Right lung (tissue), 10 donors: ENCODE measurements at places on chromosomes 6 and 20. TPM values are rescaled to one million over a fixed set of nuclear protein-coding genes. Genes with fewer than 3 reads are reported as not detected.

Gene GPR63
- polyA plus RNA-seq, result 3.1 TPM

Gene SAMD3
- polyA plus RNA-seq, result 1.4 TPM

Gene MLN
- not detected for polyA plus RNA-seq

Gene PSORS1C2
- not detected for polyA plus RNA-seq

Gene HCRTR2
- not detected for polyA plus RNA-seq

Gene KHDRBS2
- polyA plus RNA-seq, result 11.1 TPM

Gene PACSIN1
- 0.31 TPM for polyA plus RNA-seq

Gene BNIP5
- not detected for polyA plus RNA-seq

Gene PLTP
- 44.1 TPM for polyA plus RNA-seq

- DNase-seq, result no peak
Observed at GRCh38 chr6:39903656-39904055, 30.6 kb downstream of the MOCS1 start.

DNA sequence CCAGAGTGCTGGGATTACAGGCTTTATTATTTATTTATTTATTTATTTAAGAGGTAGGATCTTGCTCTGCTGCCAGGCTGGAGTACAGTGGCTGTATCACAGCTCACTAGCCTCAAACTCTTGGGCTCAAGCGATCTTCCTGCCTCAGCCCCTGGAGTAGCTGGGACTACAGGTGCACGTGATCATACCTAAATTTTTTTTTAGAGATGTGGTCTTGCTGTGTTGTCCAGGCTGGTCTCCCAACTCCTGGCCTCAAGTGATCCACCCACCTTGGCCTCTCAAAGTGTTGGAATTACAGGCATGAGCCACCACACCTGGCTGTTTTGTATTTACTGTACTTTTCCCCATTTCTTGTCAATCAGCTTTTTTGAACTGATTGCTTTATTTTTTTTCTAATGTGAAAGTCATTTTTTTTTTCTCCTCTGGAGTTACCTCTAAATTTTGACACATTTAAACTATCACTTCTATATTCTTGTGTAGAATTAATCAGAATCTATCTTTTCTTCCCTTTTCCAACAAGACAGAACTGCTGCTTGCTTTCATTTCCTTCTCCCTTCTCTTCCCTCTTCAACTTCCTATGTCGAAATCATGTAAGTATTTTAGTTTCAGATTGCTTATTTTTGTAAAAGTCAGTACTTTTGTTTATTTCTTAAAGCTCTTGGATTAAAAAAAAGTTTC lies 12.0 kb downstream of the PANK2 start:
- DNase-seq, result no peak

GRCh38 chr20:61965606-61966491 lies 99.8 kb downstream of the TAF4 start:
- DNase-seq, result no peak

DNA sequence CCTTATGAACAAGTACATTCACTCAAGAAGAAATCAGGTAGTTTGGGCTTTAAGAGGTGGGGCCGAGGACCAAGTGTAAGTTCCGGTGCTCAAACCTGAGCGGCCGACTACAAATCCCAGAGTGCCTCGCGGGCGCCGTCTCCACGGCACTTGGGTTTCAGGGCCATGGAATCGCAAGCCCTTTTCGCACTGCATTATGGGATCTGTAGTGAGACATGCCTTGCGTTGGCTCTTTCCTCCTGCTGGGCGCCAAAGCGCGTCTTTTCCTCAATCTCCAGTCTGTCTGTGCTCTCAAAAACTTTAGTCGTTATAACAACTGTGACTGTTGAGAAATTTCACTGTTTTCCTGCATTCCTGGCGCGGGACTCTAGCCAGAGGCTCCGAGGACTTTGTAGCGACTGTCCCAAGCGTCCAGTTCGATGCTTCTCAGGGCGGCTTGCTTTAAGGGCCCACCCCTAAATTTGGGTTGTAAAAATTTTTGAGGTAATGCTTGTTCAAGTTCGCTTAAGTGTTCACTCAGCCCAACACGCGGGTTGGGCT lies 408 bp upstream of the FBXO9 start:
- DNase-seq, result peak; percentile 96

DNA sequence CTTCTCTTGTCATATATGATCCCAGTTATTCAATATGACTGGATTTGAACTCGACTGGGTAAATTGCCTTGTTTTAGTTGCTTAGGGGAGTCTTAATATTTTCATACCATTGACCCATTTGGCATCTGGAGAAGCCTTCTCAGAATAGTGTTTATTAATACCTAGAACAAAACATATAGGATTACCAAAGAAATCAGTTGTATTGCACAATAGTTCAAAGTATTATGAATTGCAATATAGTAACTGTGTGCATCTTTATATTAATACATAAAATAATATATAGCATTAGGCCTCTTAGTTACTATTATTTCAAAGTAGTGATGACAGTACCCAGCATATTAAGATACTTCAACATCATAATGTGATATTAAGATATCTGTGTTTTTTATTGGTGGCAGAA lies 177.8 kb downstream of the PLCB4 start:
- DNase-seq, result no peak

- DNase-seq, result no peak
Observed at GRCh38 chr6:42084889-42085288, 34.6 kb downstream of the TAF8 start.

GRCh38 chr6:139753198-139753861 lies 378.9 kb upstream of the CITED2 start:
- no peak for DNase-seq

- no peak for DNase-seq
Observed at GRCh38 chr6:15364401-15365037, 118.7 kb downstream of the JARID2 start.

GRCh38 chr20:38034961-38035360 lies 1.4 kb downstream of the RPRD1B start:
- no peak for DNase-seq

- no peak for DNase-seq
Observed at GRCh38 chr20:49833483-49833882, 20.9 kb downstream of the SLC9A8 start.

DNA sequence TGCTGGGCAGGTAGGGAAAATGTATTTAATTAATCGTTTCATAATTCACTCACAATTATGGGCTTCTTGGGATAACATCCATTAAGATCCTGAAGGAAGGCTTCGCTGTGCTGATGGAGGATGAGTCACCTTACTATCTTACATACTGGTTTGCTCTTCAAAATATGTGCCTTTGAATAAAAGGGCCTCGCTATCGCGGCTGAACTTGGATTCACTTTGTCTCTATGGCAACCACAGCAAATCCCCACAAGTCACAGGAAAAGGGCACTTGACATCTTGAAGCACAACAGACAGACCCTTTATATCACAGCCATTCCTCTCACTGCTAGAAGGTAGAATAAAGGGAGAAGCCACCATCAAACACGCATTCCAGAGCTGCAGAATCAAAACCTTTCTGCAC lies 141.3 kb upstream of the MYLIP start:
- DNase-seq, result no peak

DNA sequence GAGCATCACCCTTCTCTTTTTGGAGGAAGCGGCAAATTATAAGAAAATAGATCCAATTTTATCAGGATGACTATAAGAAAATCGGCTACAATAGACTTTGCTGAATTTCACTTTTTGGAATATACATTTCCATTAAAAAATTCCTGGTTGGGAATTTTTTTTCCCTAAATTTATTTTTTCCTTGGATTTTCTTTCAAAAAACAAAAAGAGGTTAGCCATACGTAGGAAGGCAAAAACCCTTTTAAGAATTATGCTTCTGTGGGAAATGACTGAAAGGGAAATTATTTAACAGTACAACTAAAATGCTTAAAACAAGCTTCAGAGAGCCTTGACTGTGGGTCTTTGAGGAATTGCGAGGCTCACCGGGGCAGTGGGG lies 86.9 kb downstream of the SLC22A23 start:
- no peak for DNase-seq

DNA sequence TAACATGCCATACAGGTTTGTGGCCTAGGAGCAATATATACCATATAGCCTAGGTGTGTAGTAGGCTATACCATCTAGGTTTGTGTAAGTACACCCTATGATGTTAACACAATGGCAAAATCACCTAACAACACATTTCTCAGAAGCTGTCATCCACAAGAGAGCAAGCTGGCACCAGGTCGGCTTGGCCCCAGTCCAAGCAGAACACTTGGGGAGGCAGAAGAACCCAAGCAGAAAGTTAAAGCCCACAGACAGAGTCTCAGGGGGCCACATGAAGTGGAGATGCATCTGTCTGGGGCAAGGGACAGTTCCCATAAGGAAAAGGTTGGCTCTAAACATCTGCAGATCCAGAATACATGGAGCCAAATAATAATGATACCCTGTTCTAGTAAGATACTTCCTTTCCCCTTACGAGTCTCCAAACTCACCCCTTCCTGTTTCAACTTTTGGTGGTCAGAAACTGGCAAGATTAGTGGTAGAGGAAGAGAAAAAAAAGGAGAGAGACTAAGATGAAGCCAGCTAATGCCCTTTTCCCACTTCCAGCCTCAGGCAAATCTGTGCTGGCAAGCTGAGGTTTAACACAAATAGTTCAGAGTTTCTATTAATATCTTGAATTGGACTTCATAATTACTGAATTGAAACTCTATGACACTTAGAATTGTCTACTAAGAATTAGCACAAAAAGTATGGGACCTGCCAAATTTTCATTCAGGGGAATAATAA lies 29.5 kb downstream of the TCF21 start:
- DNase-seq, result no peak

DNA sequence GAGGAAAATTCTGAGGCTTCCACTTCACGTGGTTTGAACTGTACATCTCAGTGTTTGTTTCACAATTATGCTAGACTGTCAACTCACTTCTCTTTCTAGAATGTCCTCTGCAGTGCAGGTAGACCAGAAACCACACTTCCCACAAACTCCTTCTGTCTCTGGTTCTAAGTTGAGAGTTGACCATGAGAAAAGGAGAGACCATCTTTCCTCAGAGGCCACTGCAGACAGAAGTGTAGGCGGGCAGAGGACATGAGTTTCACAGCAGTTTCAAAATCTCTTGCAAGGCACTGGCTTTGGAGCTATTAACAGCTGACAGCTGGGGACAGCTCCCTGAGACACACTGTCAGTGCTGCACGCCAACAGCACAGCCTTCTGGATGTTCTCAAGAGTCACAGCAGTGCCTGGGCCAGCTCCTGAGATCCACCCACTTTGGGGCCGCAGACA lies 55.4 kb upstream of the MOXD1 start:
- peak; percentile 46 for DNase-seq

DNA sequence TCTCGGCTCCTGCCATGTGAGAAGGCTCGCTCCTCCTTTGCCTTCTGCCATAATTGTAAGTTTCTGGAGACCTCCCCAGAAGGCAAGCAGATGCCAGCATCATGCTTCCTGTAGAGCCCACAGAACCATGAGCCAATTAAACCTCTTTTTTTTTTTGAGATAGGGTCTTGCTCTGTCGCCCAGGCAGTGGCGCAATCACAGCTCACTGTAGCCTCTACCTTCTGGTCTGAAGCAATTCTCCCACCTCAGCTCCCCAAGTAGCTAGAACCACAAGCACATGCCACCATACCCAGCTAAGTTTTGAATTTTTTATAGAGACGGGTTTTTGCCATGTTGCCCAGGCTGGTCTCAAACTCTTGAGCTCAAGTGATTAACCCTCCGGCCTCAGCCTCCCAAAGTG lies 28.6 kb downstream of the RING1 start:
- DNase-seq, result no peak

GRCh38 chr6:132713352-132714134 lies at the start of gene VNN1:
VNN1 (minus strand) TSS chr6:132714055; CDS start chr6:132714035, 20 bp downstream.
- DNase-seq, result no peak

- no peak for DNase-seq
Observed at GRCh38 chr6:147903321-147903720, 394.8 kb downstream of the SAMD5 start.

- no peak for DNase-seq
Observed at GRCh38 chr20:6142348-6142993, 19.6 kb upstream of the FERMT1 start.

DNA sequence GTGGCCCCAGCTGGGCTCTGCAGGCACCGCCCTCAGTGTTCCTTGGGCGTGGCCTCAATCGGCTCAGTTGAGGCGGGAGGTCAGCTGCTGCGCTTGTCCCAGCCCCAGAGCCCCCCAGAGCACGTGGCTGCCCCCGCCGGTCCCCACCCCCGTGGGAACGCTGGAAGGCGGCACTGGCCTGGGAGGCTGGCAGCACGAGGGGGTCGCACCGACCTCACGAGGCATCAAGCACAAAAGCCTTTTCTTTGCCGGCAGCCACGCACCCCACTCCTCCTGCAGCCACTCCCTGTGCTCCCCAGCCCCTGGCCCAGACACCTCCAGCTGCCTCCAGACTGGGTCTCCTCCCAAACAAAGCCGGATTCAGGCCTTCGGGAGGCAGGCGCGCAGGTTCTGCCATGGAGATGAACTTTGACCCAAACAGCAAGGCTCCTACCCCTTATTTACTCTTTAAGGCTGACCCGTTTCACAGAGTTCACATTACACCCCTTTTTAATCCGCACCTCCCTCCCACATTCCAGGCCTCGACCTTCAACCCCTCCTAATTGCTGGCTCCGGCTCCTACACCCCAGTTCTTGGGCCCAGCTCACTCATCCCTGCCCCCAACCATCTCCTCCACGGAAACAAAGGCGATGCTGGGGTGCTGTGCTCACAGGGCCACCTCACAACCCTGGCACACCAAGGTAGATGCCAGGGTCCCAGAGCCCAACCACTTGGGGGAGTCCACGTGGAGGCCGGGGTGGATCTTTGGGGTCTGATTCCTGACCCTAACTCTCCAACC lies 111.7 kb downstream of the NOL4L start:
- no peak for DNase-seq

GRCh38 chr6:109762769-109763441 lies 71.8 kb downstream of the FIG4 start:
- DNase-seq, result no peak

- no peak for DNase-seq
Observed at GRCh38 chr6:48087448-48087847, 23.5 kb downstream of the PTCHD4 start.

DNA sequence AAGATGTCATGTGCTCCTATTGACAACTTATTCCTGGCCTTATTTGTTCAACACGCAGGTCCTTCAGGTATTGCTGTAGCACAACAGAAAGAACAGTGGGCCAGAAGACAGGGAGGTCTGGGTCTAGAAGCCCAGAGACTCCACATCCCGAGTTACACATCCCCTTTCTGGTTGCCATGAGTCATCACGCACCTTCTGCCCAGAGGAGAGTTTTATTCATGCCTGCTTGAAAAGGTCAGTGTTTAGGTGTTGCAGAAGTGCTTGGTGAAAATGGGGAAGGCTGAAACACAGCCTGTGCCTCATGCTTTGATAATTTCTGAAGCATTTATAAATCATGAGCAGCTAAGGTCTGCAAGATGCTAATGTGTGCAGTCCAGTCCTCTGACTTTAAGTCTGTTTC lies 256.4 kb downstream of the GMPR start:
- DNase-seq, result no peak

GRCh38 chr6:24064832-24065231 lies 61.2 kb upstream of the NRSN1 start:
- DNase-seq, result no peak

DNA sequence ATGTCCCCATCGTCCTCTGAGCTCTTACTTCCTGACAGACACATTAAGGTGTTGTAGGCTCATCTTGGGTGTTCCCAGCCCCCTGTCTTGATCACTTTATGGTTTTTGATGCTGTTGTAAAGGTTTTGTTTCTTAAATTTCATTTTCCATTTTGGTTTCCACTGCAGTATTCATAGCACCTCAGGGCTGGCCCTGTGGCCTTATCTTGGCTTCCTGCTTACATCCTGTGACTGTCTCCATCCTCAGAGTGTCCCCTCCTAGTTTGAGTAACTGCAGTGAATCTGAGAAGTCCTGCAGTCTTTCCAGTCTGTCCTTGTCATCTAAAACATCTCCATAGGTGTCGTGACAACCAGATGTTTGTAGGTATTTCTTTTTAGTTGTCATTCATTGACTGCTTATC lies 50.9 kb downstream of the JARID2 start:
- no peak for DNase-seq
